ENCODE measurements at places on chromosomes 4 and X.

- no peak for DNase-seq
Observed at GRCh38 chr4:93168053-93168452, 660.5 kb upstream of the ATOH1 start.

DNA sequence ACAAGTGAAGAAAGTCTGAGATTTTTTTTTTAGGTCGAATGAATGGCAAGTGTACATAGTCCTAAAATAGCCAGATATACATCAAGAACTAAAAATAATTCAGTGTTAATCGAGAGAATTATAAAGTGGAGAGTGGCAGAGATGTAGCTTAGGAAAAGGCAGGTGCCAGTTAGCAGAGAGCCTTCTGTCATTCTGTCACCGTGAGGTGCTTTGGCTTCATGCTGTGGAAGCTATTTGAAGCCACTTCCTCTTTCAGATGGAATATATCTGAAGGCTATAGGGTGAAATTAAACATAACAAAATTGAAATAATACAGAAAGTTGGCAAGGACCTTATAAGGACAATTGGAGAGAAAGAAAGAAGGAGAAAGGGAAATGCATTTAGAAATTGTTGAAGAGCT, 756.3 kb downstream of the CCSER1 start:
- peak; percentile 9 for DNase-seq

- DNase-seq = no peak
Observed at GRCh38 chr4:74456056-74456744, 11.3 kb downstream of the AREG start.

DNA sequence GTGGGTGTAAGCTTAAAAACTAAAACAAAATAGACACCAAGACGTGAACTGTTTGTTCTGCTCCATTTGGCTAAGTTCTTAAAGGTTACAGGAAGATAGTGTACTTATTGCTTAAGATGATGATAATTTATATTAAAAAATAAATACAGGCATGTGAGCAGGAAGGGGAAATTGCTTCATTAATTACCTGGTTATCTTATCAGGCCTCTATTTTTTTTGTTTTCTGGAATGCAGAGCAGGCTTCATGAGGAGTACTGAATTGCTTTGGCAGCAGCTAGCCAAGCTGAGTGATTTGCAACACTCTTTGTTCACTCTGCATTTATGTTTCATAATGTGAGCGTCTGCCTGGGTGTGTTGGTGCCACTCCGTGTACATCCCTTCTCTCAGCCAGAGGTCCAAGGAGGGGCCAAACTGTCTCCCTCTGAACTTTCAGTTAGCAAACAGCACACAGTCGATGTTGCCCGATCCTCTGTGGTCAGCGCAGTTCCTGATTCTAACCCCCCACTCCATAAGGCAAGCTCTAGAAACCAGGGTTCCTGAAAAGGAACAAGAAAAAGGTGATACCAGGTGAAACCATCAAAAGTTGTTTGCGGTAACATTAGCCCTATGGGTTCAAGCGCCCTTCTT, 348.2 kb downstream of the SPRY1 start:
- DNase-seq = peak; percentile 66

DNA sequence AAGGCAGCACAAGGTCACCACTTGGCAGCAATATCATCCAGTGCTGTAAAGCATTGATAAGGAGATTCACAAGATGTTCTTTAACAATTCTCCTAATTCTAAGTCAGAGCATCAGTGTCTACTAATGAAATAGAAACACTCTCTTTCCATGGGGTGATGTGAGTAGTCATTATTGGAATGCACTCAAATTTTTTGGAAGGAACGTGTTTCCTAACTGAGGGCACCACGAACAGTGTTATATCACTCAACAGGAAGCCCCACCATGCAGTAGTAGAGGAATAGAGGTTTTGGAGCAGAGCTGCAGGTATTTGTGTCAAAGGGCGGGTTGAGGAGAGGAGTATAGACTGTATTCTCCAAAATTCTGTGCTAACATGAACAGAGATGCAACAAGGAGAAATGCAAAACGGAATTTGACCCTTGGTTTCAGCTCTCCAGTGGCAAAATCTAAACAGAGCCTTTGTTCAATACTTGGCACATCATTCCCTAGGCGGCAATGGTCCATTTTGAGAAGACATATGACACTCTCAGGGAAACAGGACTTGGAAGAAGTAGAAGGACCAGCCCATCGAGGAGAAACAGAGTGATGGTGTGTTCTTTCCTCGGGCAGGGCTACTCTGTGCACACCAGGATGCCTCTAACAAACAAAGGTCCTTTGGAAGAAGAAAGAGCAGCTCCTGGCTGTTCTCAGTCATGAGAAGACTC, 98.9 kb downstream of the CPEB2 start:
- DNase-seq = no peak

DNA sequence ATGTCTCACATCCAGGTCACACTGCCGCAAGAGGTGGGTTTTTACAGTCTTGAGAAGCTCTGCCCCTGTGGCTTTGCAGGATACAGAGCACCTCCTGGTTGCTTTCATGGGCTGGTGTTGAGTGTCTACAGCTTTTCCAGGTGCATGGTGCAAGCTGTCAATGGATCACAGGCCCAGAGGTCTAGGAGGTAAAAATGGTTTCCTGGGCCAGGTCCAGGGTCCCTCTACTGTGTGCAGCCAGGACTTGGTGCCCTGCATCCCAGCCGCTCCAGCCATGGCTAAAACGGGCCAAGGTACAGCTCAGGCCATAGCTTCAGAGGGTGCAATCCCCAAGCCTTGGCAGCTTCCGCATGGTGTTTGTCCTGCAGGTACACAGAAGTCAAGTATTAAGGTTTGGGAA, 434.1 kb upstream of the GALNT7 start:
- no peak for DNase-seq

DNA sequence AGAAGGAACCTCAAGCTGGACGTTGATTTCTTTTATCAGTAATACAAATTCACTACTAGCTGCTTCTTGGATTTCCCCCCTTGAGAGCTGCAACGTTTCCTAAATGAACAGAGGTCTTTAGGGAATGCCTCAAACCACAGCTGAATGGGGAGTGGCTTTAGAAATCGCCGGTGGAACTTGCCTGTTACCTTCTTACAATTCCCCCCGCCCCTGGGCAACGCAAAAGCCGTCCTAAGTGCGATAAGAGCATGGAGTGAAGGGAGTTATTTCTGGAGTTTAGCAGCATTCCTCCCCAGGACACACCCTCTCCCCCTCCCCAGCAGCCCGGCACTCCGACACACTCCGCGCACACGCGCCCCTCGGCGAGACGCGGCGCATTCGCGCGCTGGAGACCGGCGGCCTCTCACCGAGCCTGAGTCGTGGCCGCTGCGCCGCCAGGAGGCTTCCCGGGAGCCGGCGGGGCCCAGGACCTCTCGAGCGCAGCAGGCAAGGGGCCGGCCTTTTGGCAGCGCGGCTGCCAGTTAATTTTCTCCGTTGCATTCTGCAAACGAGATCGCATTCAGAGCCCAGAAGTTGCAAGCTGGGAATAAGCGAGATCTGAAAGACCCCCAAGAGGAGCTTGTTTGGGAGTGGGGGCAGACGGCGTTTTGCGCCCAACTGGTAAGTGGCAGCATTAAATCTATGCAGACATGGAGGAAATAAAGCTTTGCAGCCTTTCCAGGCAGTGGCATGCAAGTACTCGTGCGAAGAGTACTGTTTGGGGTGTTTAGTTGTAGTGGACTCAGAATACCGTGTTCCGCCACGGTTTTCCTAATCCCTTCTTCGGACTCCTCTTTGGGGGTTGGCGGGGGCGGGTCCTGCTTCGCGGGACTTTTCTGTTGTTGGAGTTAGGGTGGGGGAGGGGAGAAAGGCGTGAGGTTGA, 134.7 kb downstream of the PALLD start:
- DNase-seq = peak; percentile 50

- DNase-seq = no peak
Observed at GRCh38 chr4:87498446-87498900, 30.7 kb downstream of the SPARCL1 start.

DNA sequence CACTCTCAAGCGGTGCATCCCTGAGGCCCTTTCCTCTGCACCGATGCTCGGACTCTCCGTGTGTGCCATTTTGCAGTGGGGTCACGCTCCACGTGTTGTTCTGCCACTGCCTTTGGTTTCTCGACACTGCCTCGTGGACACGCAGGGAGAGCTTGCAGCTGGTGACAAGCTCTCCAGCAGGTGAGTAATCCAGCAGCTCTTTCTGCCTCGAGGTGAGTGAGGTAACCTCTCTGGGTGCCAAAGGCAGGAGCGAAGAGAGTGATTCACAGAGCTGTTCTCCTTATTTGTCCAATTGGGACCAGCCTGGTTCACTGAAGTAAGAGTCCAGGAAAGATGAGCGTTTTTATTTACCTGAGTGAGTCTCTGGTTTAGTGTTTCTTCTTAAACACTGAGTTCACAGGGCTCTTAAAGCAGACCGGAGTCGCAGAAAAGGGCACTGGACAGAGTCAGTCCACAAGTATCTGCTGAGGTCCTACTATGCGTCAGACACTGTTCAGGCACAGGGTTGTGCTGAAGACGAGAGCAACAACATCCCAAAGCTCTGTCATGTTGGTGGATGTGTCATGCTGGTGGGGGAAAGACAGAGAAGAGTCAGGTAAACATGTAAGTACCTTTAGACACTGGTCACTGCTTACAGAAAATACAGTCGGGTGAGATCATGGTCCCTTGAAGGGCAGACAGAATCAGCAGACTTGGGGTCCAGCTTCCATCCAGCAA, 61.8 kb downstream of the FHDC1 start:
- no peak for DNase-seq

DNA sequence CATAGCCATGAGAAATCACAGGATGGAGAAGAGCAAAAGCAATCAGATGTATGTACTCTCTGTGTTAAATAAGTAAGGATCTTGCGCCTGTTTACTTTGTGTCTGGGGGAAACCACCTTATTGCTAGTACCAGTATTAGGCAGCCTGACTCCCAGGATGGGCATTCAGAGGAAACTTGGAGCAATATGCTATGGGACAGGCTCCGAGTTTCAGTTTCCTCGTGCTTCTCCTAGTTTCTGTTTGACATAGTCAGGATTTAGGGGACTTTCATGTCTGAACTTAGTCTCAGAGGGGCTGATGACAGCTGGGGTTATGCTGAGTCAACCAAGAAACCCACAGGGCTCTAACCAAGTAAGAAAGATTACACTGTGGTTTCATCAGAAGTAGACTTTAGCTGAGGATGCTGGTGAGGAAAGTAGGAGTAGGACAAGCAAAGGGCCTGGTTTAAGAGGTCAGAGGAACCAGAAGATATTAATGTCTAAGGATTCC, 13.5 kb downstream of the NSUN7 start:
- DNase-seq = peak; percentile 81

GRCh38 chr4:24840362-24840761, 45.0 kb downstream of the SOD3 start:
- DNase-seq = no peak

DNA sequence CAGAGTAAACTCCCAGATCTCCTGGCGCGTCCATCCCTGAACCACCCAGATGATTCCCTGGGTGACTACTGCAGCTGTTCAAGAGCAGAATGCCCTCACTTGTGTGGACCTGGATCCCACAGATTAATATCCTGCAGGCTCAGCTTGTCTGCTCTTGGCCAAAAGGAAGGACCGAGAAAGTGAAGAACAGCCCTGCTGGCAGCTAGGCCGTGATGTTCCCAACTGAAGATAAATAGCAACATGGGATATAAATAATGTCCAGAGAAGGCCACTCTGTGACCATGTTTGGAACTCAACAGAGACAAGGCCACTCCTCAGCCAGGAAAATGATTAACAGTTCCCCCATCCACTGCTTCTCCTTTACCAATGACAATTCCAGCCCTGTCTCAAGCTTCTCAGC, 21.5 kb downstream of the SUPT20HL2 start:
- DNase-seq = no peak

DNA sequence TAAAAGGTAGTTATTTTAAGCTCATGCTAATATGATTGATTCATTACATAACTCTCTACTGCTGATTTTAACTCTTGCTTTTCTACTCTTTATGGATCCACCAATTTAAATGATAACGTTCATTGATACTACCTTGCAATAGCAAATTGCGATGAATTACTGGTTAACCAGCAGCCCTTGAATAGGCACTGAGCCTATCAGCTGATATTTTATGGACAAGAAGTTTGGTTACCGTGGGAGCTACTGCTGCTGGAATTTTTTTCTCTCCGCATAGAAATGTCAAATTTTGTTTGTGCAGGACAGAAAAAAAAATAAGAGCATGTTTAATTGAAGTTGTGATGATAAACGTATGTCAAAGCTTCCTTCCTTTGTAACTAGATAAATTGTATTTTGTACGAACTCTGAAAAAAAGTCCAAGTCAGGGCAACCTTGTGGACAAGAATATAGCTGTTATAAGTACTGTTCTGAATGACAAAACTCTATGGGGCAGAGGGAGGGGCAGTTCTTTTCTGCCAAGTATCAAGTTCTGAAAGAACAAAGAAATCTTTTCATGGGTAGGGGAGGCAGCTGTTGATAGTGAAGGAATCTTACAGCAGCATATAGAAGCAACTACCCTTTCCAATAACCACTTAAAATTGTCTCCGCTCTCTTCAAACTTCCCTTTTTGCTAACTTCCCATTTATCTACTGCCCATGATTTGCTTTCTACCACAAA, 434.9 kb upstream of the PABPC4L start:
- DNase-seq = peak; percentile 24

DNA sequence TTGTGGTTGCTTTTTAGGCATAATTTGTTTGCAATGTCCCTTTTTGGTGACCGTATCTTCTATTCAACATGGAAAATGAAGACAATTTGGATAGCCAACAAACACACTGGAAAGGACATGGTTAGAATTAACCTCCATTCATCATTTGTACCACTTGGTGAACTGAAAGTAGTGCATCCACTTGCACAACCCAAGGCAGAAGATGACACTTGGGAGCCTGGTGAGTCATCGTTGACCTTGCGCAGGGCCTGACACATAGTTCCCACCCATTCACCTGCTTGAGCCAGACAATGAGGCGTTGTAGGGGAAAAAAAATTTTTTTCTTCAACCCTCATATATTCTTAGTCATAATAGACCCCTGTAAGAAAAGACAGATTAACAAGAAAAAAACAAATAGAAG, 32.4 kb downstream of the EGF start:
- no peak for DNase-seq

DNA sequence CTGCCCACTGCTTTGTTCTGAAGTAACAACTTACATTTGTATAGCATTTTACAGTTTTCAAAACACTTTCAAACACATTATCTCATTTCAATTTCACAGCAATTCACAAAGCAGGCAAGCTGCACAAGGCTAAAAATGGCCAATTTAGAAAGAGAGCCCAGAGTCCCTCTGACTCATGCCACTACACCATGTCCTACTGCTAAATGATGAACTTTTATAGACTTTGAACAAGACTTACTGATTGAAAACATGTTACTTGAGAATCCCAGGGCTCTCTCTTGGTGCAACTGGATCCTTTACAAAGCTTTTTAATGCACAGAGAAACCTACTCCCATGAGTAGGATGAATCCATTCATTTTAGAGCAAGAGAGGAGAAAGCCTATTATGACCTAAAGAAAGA, 5.8 kb upstream of the G3BP2 start:
- DNase-seq = no peak

DNA sequence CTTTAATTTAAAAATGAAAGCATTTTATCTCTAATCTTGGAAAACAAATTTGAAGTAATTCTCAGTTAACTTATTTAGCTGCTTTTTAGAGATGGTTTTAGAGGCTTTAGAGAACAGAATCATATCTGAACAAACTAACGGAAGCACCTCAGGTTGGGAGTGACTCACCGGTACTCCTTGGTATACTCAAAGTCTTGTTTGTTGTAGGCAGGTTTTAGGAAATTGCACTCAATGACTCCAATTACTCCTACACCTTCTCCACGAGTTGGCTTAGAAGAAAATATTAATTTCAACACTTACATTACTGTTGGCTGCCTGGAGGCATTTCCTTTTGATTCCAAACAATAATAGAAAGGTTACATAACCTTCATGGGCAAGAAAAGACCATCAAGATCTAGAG, 23.6 kb downstream of the MORC4 start:
- no peak for DNase-seq

GRCh38 chr4:74473155-74473811, 28.3 kb downstream of the AREG start:
- DNase-seq = no peak
